Lung microvascular endothelial cell (primary cell): ENCODE measurements at places on chromosomes 6 and 20. TPM values are rescaled to one million over a fixed set of nuclear protein-coding genes. Genes with fewer than 3 reads are reported as not detected.

DNA sequence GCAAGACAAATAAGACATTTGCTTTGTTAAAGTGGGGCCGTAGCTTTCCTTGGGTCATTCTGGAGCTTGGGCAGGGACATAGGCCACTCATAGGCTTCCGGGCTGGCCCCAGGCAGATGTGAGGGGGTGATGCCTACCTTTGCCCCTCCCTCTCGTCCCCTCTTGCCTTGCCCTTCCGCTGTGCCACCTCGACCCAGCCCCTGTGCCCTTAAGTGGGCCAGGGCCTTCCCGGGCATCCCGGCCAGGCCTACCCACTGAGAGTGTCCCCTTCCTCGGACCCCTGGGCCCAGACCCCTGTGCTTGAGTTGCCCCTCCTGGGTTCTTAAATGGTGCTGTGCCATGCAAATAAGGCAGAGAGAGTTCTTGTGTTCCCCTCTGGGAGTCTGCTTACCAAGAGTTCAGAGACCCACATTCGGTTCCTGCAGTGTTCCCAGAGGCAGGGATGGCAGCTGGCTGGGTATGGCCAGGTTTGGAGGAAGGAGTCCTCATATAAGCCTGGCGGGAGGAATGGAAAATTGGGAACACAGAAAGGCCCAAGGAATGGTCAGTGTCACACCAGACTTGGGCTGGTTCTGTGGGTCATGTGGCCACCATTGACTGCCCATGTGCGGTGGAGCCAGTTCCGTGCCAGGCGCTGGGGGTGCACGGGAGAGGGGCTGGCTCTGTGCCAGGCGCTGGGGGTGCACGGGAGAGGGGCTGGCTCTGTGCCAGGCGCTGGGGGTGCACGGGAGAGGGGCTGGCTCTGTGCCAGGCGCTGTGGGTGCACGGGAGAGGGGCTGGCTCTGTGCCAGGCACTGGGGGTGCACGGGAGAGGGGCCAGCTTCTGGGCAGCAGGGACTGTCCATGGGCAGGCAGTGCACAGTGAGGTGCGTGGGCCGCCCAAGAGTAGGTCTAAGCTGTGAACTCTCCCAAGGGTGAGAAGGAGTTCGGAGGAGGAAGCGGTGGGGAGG, 173.5 kb upstream of the SNX9 start:
- DNase-seq: no peak

GRCh38 chr20:45338121-45339030, 9.8 kb downstream of the SDC4 start:
- no peak for DNase-seq

DNA sequence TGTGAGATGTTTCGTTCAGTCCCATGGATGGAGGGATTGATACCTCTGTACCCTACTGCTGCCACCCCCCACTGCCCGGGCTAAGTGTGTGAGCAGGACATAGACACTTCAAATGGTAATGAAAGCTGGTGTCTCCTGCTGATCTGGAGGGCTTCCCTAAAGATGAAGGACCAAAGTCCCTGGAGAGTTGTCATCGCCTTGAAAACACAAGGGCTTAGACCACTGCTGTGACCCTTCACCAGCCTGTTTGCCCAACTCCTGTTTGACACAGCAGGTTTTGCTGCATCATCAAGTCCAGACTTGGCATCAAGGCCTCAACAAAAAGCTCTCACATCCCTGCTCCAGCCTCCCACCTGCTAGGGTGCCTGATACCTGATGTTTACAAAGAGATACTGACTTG, 57.9 kb upstream of the FAM8A1 start:
- no peak for DNase-seq

Gene EMILIN3
- under 0.01 TPM in 1 of 2 replicates, not detected in the other for total RNA-seq

Gene COL9A3
- 0.44 and 0.99 TPM in 2 replicates for total RNA-seq
